Esophagus muscularis mucosa (tissue), 4 donors: ENCODE measurements at places on chromosomes 5 and 9. TPM values are rescaled to one million over a fixed set of nuclear protein-coding genes. Genes with fewer than 3 reads are reported as not detected.

SLC34A3 gene
- not detected for total RNA-seq

QSOX2 gene
- 6.7 TPM for total RNA-seq

CYSRT1 gene
- not detected for total RNA-seq

BRD9 gene
- total RNA-seq, result 39.9 TPM

EDIL3 gene
- 10.0 TPM for total RNA-seq

TMEFF1 gene
- 0.50 TPM for total RNA-seq

FOXD1 gene
- 23.4 TPM for total RNA-seq

PTTG1 gene
- 6.3 TPM for total RNA-seq

ZNF454 gene
- total RNA-seq, result 3.7 TPM

ORM2 gene
- total RNA-seq, result not detected

DEPDC1B gene
- 0.42 TPM for total RNA-seq

PCDHB7 gene
- total RNA-seq, result 1.1 TPM

GOLPH3 gene
- 277 TPM for total RNA-seq

TMEM252 gene
- total RNA-seq, result not detected

TNFSF8 gene
- 0.83 TPM for total RNA-seq

SAP30L gene
- total RNA-seq, result 39.6 TPM

NDST1 gene
- 91.8 TPM for total RNA-seq

BAAT gene
- not detected for total RNA-seq

TXN gene
- 185 TPM for total RNA-seq

F12 gene
- total RNA-seq, result not detected
